ENCODE measurements at places on chromosomes 4 and X. TPM values are rescaled to one million over a fixed set of nuclear protein-coding genes. Genes with fewer than 3 reads are reported as not detected.

FDCSP gene
- not detected for polyA plus RNA-seq

HPSE gene
- polyA plus RNA-seq: 12.2 TPM

MUC7 gene
- not detected for polyA plus RNA-seq

SMIM10 gene
- not detected for polyA plus RNA-seq

ARX gene
- 0.66 TPM for polyA plus RNA-seq

PLP1 gene
- polyA plus RNA-seq: 43.0 TPM

FAM47A gene
- not detected for polyA plus RNA-seq

FGG gene
- polyA plus RNA-seq: not detected

HDX gene
- polyA plus RNA-seq: 5.8 TPM

GPM6B gene
- polyA plus RNA-seq: 218 TPM

NLRP2B gene
- not detected for polyA plus RNA-seq

ARMCX5 gene
- polyA plus RNA-seq: 13.0 TPM

SPP1 gene
- polyA plus RNA-seq: 21.8 TPM

SLC39A8 gene
- polyA plus RNA-seq: 4.7 TPM

PAGE4 gene
- polyA plus RNA-seq: not detected

NPY2R gene
- 0.63 TPM for polyA plus RNA-seq

RPL10 gene
- polyA plus RNA-seq: 317 TPM

OGT gene
- 84.1 TPM for polyA plus RNA-seq

MAGEB10 gene
- not detected for polyA plus RNA-seq

MAGEC1 gene
- not detected for polyA plus RNA-seq

SUPT20HL1 gene
- not detected for polyA plus RNA-seq

USP26 gene
- not detected for polyA plus RNA-seq

DEFB131A gene
- polyA plus RNA-seq: not detected

KLHL13 gene
- polyA plus RNA-seq: 94.6 TPM

SLC10A3 gene
- polyA plus RNA-seq: 1.7 TPM

TBX22 gene
- not detected for polyA plus RNA-seq

ARL9 gene
- 65.9 TPM for polyA plus RNA-seq

MGST2 gene
- polyA plus RNA-seq: 156 TPM

TGIF2LX gene
- polyA plus RNA-seq: not detected

AMTN gene
- polyA plus RNA-seq: not detected

TCEAL6 gene
- 28.3 TPM for polyA plus RNA-seq

CT47B1 gene
- polyA plus RNA-seq: not detected

RNF4 gene
- 39.4 TPM for polyA plus RNA-seq

NOX1 gene
- polyA plus RNA-seq: 0.13 TPM

MAGEA6 gene
- polyA plus RNA-seq: not detected

Data from Purkinje cell (primary cell).